Activated CD4-positive, CD25-positive, alpha-beta regulatory T cell treated with anti-CD3 and anti-CD28 coated beads, Interleukin-2, amount 50 U/mL, for 72 hours (primary cell): ENCODE measurements at places on chromosomes 6 and 20.

DNA sequence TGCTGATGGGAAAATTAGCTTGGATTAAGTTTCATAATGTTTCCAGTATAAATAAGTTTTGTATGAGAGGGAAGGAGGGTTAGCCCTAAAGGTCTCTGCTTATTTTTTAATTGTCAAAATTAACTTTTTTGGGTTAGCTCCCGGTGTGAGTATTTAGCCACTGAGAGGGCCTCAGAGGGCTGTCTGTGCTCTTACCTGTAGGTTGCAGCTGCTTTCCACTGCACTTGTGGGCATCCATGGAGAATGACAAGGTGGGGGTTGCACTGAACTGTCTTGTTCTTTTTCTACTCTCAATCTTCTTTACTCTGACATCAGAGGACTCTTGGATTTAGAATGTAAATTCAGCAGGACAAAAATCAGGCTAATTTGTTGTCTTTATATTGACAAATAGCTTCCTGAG, 81.4 kb downstream of the CD164 start:
- no peak for DNase-seq

GRCh38 chr6:136338486-136338885, 48.8 kb upstream of the BCLAF1 start:
- no peak for DNase-seq

GRCh38 chr6:82702574-82702973, 339.0 kb downstream of the TPBG start:
- no peak for DNase-seq

DNA sequence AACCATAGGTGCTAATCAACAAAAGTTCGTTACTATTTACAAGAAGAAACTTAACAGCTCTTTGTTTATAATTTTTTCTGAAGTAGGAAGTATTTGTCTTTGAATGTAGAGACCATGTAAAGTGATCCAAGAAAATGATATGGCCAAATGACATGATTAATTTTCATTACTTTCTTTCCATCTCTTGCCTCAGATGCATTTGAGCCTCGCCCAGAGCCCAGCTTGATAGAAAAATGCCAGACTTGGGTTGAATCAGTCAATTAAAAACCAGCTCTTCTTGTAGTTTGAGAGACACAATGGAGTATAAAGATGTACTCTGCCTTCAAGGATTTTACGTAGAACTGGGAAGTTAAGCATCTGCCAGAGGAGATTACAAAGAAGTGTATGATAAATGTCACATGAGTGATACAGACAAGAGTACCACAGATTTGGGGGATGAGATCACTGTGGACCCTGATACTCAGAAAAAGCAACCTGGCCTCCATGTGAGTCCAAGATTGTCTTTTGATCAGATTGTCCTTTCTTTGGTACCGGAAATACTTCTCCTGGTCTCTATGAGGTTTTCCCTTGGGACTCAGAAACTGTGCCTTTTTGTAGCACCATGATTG, 92.5 kb upstream of the SUPT3H start:
- DNase-seq = no peak

DNA sequence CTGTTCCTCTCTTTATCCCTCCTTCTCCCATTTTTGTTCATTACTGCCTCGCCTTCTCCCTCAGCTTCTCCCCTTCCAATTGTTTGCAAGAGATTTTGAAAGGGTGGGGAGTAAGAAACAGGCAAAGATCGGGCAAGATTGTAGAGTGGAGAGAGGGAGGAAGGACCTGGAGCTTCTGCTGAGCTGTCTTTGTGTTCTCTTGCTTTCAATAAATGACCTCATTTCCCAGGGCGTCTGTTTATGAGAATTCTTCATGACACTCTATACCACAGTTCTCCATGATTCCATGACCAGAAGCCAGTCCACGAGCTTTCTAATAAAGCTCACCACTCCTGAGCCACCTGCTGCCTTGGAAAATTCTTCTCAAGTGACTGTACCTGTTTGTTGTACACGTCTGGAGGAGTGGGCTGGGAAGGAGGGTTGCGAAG, 50.0 kb upstream of the PLEKHG1 start:
- no peak for DNase-seq

DNA sequence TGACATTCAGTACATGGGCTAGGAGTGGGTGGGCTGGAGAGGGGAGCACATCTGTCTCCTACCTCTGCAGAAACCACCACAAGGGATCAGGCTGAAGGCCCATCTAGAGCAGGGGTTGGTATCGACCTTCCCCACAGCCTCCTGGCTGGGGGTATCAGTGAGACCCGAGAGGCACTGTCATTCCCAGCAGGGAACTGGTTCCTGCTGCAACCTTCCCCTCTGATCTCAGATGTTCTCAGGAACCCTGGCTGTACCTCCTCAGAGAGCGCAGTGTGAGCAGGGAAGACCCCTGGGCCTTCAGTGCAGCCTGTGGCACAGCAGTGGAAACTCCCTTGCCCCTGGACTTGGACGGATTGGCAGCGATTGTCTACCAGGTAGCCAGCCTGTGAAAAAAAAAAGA, 7.8 kb downstream of the IP6K3 start:
- DNase-seq = no peak

DNA sequence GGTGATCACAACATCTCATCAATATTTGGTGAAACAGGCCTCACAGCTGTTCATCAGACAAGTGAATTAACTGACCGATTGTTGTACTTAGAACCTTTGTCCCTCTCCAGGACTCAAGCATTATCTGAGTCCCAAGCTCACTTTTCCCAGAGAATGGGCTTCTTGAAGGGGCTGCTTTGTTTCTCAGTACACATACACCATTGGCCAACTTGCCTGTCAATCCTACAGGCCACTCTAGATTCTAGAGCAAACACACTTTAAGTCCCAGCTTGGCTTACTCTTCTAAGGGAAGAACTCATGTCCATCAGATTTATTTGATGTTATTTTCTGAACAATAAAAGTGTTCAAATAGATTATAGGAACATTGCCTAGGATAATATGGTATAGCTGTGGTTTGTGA, 249.5 kb downstream of the BCKDHB start:
- DNase-seq = no peak

GRCh38 chr6:131733376-131734016, 22.7 kb upstream of the CTAGE9 start:
- DNase-seq = no peak

- no peak for DNase-seq
Observed at GRCh38 chr6:159753081-159753872, 8.6 kb upstream of the ACAT2 start.

DNA sequence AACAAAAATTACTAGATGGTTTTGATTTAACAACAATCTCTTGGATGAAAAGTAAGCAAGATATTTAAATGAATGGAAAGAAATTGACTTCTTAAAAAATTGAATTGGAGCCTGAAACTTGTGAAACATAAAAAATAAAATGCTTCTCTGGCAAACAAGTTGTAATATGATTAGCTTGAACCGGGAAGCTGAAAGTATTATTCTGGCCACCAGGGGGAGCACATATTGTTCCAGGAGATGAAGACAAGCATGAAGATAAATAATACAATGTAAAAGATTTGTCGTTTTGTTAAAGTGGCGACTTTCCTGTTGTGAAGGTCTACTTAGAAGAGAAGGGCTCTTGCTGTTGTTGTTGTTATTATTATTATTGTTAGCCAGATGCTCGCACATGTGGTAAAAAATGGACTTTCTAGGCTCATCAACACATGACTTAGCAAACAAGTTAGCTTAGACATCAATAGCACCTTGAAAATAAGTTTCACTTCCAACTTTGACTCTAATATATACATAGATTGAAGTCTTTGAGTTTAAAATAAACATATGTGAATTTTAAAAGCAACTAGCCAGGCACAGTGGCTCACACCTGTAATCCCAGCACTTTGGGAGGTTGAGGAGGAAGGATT, 14.2 kb downstream of the PAX1 start:
- DNase-seq = no peak

GRCh38 chr6:38805692-38806091, 90.6 kb downstream of the DNAH8 start:
- no peak for DNase-seq

GRCh38 chr6:36129941-36130666, at the start of gene MAPK13:
Gene MAPK13 (plus strand): TSS chr6:36130513. CDS start chr6:36130583, 70 bp downstream.
- peak; percentile 59 for DNase-seq

DNA sequence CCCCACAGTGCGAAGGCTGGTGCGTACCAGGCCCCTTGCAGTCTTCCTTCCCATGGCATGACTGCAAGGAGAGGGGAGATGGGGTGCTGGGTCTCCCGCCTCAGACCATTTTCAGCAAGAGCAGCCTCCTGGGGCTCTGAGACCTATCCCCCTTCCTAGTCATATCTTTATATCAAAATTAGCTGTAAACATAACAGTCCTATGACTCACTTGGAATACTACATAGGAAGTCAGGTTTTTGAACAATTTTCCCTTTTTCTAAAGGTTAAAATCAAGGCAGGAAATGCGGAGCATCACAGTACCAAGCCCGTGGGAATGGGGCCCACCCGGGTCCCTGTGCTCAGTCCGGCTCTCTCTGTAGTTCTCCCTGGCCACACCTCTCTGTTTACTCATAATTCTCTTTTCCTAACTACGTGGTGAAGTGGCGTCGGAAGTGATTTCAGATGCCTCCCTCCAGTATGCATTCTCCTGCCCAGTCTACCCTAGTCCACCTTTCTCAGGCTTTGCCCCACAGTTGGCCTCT, 109.8 kb upstream of the TMEM170B start:
- no peak for DNase-seq
